ENCODE measurements at places on chromosomes 2 and 18.

- DNase-seq, result no peak
Observed at GRCh38 chr18:29028560-29028959, 851.6 kb upstream of the CDH2 start.

GRCh38 chr2:217788669-217789002, 214.2 kb downstream of the TNS1 start:
- no peak for DNase-seq

DNA sequence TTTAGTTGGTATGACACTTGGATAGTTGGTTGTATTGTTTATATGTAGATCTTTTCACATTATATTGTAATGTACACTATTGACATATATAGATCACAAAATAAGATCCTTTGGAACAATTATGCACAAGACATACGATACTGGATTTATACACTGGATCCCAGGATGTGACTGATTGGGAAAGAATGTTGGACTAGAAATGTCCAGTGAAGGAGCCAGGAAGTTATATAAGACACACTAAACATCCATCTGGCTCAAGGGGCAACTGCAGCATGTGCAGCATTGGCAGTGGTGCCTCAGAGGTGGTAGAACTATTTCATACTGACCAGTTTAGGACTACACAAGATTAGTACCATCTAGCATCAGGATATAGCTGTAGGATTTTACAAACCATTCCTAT, 104.9 kb downstream of the TRABD2A start:
- DNase-seq, result no peak

GRCh38 chr2:142877216-142877838, at the start of gene KYNU:
TSS of gene KYNU (plus strand) at chr2:142877664. CDS start at chr2:142885368, 7,704 bp downstream.
- DNase-seq, result no peak

DNA sequence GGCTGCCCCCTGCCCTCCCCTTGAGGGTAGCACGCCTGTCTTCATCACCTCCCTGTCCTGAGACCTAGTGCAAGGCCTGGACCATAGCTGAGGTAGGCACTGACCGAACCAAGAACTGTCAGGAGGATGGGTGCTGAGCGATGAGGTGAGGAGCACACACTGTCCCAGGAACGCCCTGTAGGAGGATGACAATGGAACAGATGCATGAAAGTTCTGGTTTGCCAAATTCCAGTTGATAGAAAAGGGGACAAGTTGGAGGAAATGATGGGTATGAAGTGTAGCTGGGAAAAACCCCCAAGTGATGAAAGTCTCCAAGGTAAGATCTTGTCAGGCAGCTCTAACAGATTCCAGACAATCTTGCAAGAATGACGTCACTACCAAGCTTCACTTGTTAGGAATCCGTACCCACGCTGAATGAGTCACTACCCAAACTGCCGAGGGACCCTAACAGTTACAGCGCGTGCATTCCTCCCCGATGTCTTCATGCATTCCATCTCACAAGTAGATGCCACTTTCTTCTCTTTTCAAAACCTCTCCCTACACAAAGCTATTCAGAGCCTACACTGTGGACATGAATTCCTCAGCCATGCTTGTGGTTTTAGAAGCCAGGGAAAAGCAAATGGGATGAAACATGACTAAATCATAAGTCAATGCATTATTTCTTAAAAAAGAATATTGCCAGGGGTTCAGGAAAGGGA, 27.6 kb downstream of the MRPL33 start:
- no peak for DNase-seq

GRCh38 chr2:8851811-8852560, 14.6 kb upstream of the KIDINS220 start:
- no peak for DNase-seq

GRCh38 chr18:64972545-64972944, 778.3 kb upstream of the CDH7 start:
- DNase-seq, result no peak

- DNase-seq, result no peak
Observed at GRCh38 chr2:70916291-70916690, 19.4 kb upstream of the ATP6V1B1 start.

- DNase-seq, result no peak
Observed at GRCh38 chr2:25297738-25298137, 44.0 kb downstream of the DNMT3A start.

GRCh38 chr2:216308576-216308975, 63.7 kb downstream of the MARCHF4 start:
- no peak for DNase-seq

DNA sequence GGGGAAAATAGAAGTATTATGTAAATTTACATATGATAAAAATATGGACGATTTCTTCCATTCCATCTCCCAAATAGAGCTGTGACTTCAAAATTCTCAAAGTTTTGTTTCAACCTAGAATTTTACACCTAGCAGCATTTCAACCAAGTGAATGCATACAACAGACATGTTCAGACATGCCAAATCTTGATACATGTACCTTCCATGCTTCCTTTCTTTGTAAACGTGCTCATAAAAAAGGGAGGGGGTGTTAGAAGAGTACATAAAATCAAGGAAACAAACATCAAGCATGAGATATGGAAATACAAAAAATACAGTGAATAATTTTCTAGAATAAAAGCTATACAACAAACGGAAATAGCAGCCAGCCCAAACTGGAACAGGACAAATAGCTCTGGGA, 974.2 kb downstream of the ERBB4 start:
- DNase-seq, result no peak

DNA sequence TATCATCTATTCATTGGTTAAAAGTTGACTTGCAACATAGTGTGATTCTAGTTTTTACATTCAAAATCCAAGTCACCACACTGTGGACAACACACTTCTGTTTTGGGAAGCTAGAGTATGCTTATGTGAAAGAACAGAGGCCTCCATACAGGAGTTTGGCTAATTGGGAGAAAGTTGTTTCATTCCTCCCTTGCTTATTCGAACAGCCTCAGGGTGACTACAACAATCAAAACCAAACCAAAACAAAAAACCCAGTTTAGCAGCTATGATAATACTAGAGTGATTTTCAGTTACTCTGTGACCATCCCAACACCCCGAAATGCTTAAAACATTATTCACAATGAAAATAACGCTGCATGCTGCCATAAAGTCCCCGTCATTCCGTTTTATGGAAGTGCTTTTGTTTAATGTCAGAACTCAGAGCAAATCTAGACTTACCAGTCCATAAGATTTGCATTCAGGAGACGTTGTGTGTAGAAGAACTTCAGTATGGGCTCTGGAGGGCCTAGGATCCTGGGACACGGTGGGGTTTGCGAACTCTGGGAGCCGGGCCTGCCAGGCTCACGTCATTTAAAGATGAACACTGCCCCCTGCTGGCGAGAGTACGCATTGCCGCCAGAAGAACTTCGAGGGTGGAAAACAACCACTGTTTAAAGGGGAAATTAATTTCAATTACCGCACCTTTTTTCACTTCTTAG, 111.4 kb downstream of the FTCDNL1 start:
- peak; percentile 45 for DNase-seq

- no peak for DNase-seq
Observed at GRCh38 chr18:56038171-56039030, 450.4 kb upstream of the TCF4 start.

DNA sequence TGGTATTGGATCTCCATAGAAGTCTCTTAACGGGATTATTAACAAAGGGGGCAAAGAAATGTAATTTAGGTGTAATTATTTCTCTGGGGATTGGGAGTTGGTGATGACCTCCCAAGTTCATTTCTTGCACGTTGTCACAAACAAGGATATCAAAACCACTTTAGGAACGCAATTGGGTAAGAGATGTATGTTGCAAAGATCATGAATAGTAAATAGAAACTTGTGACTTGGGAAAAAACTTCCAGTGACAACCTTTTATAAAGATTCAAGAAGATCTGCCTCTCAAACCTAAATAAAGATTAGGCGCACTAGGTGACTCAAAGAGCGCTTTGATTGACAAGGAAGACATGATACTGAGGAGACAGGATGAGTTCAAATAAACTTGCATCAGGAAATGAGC, 127.8 kb upstream of the TRIB2 start:
- no peak for DNase-seq

DNA sequence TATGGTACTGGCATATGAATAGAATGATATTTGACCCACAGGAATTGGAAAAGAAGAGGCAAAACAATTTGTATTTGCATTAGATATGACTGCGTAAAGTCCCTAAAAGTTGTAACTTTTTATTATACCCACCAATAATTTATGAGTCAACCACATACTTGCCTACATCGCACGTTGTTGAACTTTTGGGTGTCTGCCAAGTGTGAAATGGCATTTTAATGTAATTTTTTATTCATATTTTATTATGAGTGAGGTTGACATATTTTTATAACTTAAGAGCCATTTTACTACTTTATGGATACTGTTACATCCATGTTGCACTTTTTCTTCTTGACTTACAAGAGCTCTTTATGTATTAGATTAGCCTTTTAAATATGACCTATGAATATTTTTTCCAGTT, 4.6 kb downstream of the DSC2 start:
- no peak for DNase-seq

DNA sequence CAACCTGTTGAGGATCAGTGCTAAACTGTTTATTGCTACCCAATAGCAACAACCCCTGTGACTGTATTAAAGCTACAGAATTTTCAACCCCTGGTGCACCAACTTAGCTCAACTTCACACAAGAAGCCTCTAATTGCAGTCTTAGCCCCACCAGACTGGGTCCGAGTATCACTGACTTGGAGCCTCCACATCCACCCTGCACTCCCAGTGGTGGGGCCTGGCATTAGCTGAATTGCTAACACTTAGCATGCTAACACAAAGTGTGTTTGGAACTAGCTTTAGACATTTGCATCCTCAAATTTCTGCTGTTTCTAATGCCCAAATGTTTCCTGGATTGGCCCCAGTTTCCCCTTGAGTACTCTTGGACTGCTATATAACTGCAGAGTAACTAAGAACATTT, 298.6 kb downstream of the AGPS start:
- no peak for DNase-seq

DNA sequence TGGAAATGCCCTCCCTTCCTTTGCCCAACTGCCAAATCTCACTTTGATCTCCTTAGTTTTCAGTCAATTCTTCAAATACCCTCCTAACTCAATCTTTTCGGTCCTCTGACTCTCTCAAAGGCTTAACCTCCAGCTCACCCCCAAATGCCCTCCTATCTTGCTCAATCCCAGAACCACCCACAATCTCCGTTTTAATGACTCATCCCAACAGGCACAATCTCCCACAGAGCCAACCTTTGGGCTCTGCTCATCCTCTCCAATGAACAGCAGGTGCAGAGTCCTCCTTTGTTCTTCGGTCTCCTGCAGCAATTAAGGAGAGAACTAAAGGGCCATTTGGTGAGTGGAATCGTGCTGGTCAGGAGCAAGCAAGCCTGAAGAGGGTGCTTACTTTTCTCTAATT, 366.1 kb upstream of the CRIM1 start:
- no peak for DNase-seq

DNA sequence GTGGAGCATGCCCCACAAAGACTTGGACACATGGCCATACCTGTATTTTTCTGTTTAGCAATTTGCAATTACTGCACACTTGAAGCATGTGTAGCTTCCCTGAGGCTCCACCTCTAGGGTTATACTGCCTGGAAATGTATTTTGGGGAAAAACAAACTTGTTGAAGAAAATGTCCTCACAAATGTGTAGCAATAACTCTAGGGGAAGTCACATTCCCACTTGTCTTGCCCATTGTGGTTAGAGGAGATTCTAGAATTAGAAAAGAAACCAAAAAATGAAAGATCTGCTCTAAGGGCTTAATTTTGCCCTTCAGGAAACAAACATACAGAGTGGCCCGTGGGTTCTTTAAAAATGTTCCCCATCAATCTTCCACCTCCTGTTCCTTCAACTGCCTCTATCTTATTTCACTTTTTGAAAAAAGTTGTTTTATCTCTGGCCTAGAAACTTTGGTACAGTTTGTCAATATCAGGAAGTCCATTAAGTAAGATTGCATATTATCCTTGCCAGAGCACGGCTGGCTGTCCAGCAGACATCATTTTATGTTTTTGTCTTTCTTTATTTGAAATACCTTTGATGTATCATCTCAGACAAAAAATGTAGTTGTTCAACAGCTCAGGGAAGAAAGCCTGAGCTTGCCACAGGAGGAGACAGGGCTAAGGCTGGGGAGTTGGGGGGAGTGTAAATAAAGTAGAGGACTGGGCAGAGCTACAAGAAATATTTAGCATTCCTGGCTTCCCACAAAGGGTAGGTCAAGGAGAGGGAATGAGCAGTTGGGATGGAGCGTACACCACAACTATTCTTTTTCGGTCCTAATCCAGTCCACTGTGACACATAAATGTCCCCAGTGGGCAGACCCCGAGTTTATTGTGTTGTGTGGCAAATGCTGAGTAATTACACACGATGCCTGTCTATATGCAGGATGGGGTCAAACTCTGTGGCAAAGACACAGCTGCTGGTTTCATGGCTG, 96.8 kb upstream of the CDC42EP3 start:
- DNase-seq, result no peak

- DNase-seq, result no peak
Observed at GRCh38 chr2:241890524-241891235, 21.2 kb downstream of the RTP5 start.

DNA sequence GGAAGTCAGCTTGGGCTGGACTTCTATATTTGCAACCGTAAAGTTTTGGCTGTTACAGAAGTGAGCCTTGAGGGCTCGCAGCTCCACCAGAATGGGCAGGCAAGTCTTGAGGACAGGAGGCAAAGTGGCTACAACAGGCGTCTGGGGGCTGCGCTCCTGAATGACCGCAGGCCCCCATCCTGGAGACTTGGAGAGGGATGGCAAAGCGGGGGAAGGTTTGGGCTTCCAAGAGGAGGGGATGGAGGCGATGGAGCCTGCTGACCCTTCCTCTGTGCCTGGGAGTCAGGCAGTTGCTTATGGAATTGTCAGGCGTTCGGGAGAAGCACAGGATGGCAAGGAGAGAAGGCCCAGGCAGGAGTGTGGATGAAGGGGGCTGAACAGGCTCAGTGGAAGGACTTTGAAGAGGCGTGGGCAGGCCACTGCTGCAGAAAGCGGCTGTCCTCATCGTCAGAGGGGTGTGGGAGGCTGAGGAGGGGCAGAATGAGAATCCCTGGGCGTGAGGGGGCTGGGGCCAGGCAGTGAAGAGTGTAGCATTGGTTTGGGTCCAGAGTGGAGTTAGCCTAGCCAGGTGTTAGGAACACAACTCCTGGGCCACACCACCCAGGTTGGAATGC, 72.3 kb downstream of the INHBB start:
- DNase-seq, result no peak

DNA sequence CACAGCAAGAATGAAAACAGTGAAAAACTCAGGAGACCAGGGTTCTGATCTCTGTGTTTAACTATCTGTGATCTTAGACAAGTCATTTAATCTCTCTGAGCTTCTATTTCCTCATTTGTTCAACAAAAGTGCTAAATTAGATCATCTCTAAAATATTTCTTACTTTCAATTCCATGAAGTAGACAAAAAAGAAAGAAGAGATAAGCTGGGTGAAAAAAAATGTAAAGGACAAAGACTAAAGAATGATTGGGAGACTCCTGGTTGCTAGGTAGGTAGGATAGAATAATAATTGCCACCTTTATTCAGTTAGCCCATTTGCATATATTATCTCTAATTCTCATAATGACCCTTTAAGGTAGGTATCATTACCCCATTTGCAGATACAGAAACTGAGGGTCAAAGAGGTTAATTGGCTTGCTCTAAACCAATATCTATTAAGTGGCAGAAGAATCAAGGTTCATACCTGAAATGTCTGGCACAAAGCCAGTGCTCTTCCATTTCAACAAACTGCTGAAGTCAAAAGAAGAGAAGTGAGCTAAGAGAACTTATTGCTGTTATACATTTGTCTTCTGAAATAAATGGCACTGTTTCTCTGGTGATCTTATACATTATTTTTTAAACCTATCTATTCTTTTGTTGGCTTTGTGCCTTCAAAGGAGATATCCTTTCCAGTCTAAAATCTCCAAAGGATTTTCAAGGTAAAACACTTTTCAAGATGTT, 141.7 kb downstream of the OTX1 start:
- DNase-seq, result no peak

GRCh38 chr2:8684878-8685696, 3.2 kb downstream of the ID2 start:
- peak; percentile 31 for DNase-seq

- DNase-seq, result no peak
Observed at GRCh38 chr2:187655001-187655400, 100.8 kb upstream of the TFPI start.

Measured in activated gamma-delta T cell treated with anti-CD3 and anti-CD28 coated beads, Interleukin-2, amount 50 U/mL, for 16 hours (primary cell).